Neural progenitor cell (in vitro differentiated cells): ENCODE measurements at places on chromosomes 16 and 17. TPM values are rescaled to one million over a fixed set of nuclear protein-coding genes. Genes with fewer than 3 reads are reported as not detected.

CBFA2T3 gene
- total RNA-seq: 0.15 and 0.22 TPM in 2 replicates

TNP2 gene
- total RNA-seq: not detected in 2 replicates

KRTAP2-2 gene
- not detected in 2 replicates for total RNA-seq

CBX2 gene
- 53.5 and 155 TPM in 2 replicates for total RNA-seq

ATF7IP2 gene
- total RNA-seq: 19.3 and 31.0 TPM in 2 replicates

CSH2 gene
- total RNA-seq: not detected in 2 replicates

KRTAP4-1 gene
- 0.12 TPM in 1 of 2 replicates, not detected in the other for total RNA-seq

C17orf78 gene
- not detected in 2 replicates for total RNA-seq

MYH13 gene
- not detected in 2 replicates for total RNA-seq

EXOC3L1 gene
- not detected in 2 replicates for total RNA-seq
